ENCODE measurements at places on chromosomes 16 and 17. TPM values are rescaled to one million over a fixed set of nuclear protein-coding genes. Genes with fewer than 3 reads are reported as not detected.

GRCh38 chr16:87828907-87829621 lies 40.2 kb downstream of the SLC7A5 start:
- H3K27ac ChIP-seq, result no peak overlapping the region
- no peak overlapping the region for H3K4me3 ChIP-seq
- peaks cover 2% of the 10 kb centered on the region for H3K4me1 ChIP-seq
- H3K36me3 ChIP-seq, result no peaks in the 10 kb centered on the region
- H3K27me3 ChIP-seq, result no peaks in the 10 kb centered on the region

DNA sequence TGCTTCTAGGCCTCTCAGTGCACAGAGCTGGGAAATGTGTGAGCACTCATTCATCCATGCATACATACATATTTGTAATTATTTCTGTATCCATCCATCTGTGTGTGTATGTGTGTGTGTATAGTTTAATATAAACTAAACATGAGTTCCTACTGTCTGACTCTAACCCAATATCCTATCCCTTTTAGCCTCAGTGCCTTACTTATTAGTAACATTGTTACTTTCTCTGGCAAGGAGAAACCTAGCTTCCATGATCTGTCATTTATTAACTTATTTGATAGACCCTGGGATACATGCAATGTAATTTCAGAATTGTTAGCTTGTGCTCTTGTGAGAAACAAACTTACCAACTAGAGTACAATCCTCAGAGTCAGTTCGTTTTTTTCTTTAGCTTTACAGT lies 59.0 kb upstream of the WSCD1 start:
- no peaks in the 10 kb centered on the region for H3K36me3 ChIP-seq
- peaks cover 6% of the 10 kb centered on the region for H3K27me3 ChIP-seq
- no peak for DNase-seq

DNA sequence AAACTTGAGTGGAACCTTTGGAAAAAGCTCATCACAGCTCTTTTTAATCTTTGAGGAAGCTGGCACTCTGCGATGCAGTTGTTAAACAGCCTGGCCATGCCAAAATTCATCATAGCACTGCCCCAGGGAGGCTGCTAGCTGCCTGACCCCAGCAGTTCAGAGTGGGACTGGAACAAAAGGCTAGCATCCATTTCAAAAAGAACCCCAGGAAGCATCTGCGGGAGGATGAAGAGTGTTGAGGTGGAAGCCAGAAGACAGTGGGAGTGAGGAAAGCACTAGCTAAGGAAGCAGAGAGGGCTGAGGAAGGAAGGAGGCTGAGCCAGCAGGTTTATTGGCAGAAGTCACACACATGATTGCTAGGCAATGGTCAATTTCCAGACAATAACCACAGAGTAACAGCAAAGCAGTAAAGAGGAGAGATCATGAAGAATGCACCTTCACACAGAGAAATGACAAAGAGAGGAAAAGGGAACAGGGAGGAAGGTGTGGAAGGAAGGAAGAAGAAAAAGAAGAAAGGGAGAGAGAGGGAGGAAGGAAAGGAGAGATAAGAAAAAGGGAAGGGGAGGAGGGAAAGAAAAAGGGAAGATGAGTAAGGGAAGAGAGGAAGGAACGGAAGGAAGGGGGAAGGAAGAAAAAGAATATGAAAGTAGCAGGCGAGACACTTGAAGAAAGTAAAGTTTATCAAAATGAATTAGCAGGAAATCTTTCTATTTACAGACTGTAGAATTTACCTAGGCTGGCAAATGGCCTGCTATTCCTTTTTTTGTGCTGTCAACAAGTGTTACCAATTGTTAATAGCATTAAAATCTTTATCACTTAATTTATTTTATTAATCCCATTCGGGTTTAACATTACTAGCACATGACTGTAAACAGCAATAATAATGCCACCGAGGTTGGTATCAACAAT lies 270.0 kb upstream of the PSMD7 start:
- no peak overlapping the region for H3K4me3 ChIP-seq
- no peak for DNase-seq
- no peaks in the 10 kb centered on the region for H3K4me1 ChIP-seq
- H3K36me3 ChIP-seq, result no peaks in the 10 kb centered on the region
- H3K27ac ChIP-seq, result no peak overlapping the region
- H3K27me3 ChIP-seq, result no peaks in the 10 kb centered on the region

Gene CD2BP2
- polyA plus RNA-seq, result 85.3 TPM

- H3K27ac ChIP-seq, result no peak overlapping the region
- no peaks in the 10 kb centered on the region for H3K4me1 ChIP-seq
- H3K36me3 ChIP-seq, result no peaks in the 10 kb centered on the region
- DNase-seq, result no peak
- H3K27me3 ChIP-seq, result no peaks in the 10 kb centered on the region
Observed at GRCh38 chr17:45357364-45357997, 40.7 kb upstream of the MAP3K14 start.

- H3K4me3 ChIP-seq, result no peak overlapping the region
- H3K27me3 ChIP-seq, result no peaks in the 10 kb centered on the region
- peak; percentile 56 for DNase-seq
- no peaks in the 10 kb centered on the region for H3K4me1 ChIP-seq
Observed at GRCh38 chr16:67216612-67217490, 10.1 kb upstream of the TMEM208 start.

Gene NEURL4
- polyA plus RNA-seq, result 22.1 TPM

Gene GFAP
- polyA plus RNA-seq, result 0.48 TPM

Gene CBLN1
- polyA plus RNA-seq, result not detected

DNA sequence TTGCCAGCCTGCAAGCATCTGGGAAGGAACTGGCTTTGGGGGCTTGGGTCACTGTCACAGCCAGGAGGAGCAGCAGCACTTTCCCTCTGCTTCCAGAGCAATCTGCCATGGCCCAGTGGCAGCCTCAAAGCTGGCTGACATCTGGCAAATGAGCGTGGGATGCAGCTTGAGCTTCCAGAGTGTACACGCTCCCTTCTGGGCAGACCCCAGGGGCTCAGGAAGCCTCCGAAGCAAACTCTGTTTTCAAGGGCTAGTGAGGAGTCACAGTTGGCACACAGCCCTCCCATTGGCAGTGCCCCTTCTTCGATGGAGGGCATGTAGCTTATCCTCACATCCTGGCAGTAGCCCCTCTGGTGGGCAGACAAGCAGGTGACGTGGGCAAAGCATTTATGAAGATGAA lies 249.6 kb downstream of the ENGASE start:
- no peaks in the 10 kb centered on the region for H3K36me3 ChIP-seq
- H3K4me1 ChIP-seq, result no peaks in the 10 kb centered on the region
- H3K27me3 ChIP-seq, result peaks cover 5% of the 10 kb centered on the region
- no peak overlapping the region for H3K4me3 ChIP-seq

Gene TBX4
- polyA plus RNA-seq, result 0.02 TPM

GRCh38 chr17:9330141-9330540 lies 245.5 kb downstream of the STX8 start:
- no peaks in the 10 kb centered on the region for H3K27me3 ChIP-seq
- no peaks in the 10 kb centered on the region for H3K36me3 ChIP-seq
- H3K4me3 ChIP-seq, result no peak overlapping the region
- DNase-seq, result no peak

Measured in SK-N-SH (cell line).